Fibroblast of skin of back (primary cell): ENCODE measurements at places on chromosomes 13 and 19.
A peak's percentile ranks its signal among the peaks of the same experiment; 100 is the strongest.

DNA sequence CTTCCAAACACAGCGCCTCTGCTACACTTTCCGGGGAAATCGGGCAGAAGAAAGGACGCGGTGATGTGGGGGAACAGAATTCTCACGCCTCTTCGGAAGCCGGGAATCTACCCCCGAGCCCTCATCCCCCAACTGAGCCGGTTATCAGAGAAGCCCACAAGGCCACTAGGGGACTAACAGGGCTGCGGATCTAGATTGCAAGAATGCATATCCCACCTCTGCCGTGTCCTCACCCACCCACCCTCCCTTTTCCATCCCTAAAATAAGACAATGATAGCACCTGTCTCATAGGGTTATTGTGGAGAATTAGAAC is 1.1 kb downstream of the IGFLR1 start:
- DNase-seq: no peak

- DNase-seq: peak; percentile 51
Observed at GRCh38 chr13:102877303-102877702, 31.5 kb downstream of the ERCC5 start.

DNA sequence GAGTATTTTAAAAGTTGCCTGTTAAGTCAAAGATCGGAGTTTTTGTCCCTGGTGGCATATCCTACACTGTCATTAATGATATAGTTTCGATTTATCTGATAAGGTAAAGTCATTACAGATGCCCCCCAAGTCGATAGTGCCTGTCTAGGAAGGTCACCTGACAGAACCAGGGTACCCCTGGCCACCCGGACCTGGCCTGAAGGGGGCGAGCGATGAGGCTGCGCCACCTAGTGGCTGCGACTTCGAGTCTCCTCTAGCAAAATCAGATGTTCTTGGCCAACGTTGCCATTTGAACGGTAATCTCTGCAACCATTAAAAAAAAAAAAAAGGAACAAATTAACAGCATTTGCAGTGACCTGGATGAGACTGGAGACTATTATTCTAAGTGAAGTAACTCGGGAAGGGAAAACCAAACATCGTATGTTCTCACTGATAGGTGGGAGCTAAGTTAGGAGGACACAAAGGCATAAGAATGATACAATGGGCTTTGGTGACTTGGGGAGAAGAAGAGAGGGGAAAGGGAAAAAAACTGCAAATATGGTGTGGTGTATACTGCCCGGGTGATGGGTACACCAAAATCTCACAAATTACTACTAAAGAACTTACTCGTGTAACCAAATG is 565.1 kb downstream of the LIG4 start:
- DNase-seq: peak; percentile 48

GRCh38 chr13:83881917-83882605 is at the start of gene SLITRK1:
TSS of gene SLITRK1 (minus strand) at chr13:83882474. CDS start at chr13:83881507, 967 bp downstream.
- peak; percentile 80 for DNase-seq

GRCh38 chr19:2648528-2648937 is 54.0 kb downstream of the GNG7 start:
- DNase-seq: peak; percentile 61

- no peak for DNase-seq
Observed at GRCh38 chr19:5700455-5701092, 10.5 kb downstream of the RPL36 start.

- no peak for DNase-seq
Observed at GRCh38 chr19:18168673-18169381, 4.8 kb upstream of the IFI30 start.

- DNase-seq: peak; percentile 98
Observed at GRCh38 chr19:45424191-45425058, 708 bp upstream of the ERCC1 start.

- no peak for DNase-seq
Observed at GRCh38 chr19:41740415-41741243, 14.7 kb upstream of the CEACAM6 start.

GRCh38 chr13:20442798-20443381 is 82.8 kb downstream of the CRYL1 start:
- DNase-seq: no peak
